ENCODE measurements at places on chromosomes 7 and 10. TPM values are rescaled to one million over a fixed set of nuclear protein-coding genes. Genes with fewer than 3 reads are reported as not detected.

The RUFY2 gene
- total RNA-seq: 19.6 TPM

The CH25H gene
- total RNA-seq: 1.2 TPM

DNA sequence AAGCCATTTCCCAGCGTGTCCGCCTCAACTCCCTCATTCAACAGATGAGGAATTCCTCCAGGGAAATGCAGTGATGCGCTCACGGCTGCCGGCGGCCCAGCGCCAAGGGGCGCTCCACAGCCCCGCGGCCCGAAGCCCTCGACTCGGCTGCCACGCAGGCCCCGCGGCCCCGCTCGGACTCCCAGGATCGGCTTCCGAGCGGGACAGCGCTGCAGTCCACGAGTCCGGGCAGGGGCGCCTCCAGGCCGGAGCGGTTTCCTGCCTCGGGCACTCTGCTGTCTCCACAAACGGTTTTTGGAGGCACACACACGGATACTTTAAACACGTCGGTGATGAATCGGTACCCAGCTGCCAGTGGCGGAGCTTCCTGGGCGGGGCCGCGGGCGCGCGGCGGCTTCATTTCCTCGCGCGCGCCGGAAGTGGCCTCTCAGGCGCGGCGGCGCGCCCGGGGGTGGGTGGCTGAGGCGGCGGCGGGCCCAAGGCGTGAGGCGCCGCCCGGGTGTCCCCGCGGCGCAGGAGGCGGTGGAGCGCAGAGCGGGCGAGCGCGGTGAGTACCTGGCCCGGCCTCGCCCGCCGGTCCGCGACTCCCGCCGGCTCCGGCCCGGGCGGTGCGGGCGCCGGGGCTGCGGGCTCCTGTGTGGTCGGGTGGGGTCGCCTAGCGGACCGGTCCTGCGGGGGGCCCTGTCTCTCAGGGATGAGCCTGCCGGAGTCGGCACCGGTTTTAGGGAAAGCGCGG lies at the start of gene CSGALNACT2:
Gene CSGALNACT2 (plus strand): TSS at position 425 of the 736 bp plus-strand sequence. CDS start 16,705 bp downstream, outside the sequence.
- DNase-seq: peak; percentile 97

DNA sequence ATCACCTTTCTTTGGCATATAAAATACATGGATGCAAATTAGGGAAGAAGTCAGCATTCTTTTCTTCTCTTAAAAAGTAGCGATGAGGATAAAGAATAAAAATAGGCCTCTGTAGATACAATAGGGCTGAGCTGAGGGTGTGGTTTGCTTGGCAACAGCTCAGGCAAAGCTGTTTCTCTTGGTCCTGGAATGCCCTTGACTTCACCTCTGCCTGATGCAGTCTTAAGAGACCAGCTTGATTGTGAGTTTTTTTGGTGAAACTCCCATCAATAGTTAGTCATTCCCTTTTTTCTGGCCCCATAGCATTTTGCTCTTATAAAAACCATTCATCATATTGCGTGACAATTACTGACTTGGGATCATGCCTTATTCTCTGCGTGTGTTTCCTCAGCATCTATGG lies 42.1 kb upstream of the MKLN1 start:
- peak; percentile 59 for DNase-seq

GRCh38 chr7:91636129-91636724 lies 244.3 kb downstream of the MTERF1 start:
- no peak for DNase-seq

GRCh38 chr7:79217468-79217867 lies 236.0 kb downstream of the MAGI2 start:
- no peak for DNase-seq

- no peak for DNase-seq
Observed at GRCh38 chr10:71211775-71212317, 524 bp upstream of the UNC5B start.

GRCh38 chr10:127977357-127978009 lies 70.6 kb downstream of the PTPRE start:
- peak; percentile 62 for DNase-seq
